ENCODE measurements at places on chromosomes 7 and 10.

GRCh38 chr7:30694774-30695721 is 12.8 kb upstream of the CRHR2 start:
- no peak for DNase-seq

DNA sequence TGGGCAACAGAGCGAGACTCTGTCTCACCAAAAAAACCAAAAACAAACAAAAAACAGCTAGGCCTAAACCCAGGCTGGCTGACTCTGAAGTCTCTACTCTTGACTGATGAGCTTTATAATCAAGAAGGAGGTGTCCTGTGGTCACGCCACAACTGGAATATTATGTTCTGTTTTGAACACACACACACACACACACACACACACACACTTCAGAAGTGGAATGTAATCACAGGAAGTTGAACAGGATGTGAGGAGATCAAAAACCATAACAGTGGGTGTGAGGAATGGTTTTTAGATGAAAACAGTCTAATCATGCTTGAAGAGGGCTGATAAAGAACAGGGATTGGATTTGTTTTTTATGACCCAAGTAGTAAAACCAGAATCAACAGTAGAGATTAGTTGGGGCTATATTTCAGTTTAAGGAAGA is 51.1 kb upstream of the IL6 start:
- no peak for DNase-seq

GRCh38 chr10:13706604-13707003 is 119.8 kb downstream of the PRPF18 start:
- no peak for DNase-seq

- no peak for DNase-seq
These were observed 53.6 kb downstream of the DLD start for GRCh38 chr7:107944411-107945169.

- no peak for DNase-seq
These were observed 723.6 kb downstream of the INHBA start for GRCh38 chr7:40979296-40979695.

DNA sequence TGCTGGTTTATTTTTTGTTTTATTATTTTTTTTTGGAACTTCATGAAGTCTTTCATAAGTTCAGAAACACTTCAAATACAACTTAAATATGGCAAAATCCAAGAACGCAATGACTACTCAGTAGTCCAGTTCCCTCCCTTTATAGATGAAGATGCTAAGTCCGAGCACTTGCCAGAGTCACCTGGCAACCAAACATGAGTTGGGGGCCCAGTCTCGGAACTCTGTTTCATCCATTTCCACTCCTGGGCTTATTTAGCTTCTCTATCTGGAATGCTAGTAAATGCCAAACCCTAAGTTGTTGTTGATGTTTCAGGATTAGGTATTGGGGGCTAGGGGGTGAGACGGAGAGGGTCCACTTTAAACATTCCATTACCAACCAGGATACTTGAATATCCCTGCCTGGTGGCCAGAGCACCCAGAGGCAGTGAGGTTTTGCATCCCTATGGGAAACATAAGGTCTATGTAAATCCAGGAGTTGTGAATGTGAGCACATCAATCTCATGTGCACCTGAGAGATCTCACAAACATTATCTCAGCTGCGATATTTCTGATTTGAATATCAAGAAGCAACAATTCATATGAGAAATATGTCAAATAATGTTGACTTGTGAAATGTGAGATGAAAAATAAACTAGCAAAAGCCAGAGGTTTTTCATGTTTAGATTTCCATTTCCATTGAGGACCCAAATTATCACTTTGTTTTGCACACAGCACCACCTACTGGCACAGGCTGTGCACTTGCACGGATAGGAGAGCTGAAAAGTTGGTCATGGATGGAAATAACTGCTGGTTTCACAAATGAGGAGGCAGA is 129.3 kb downstream of the PKD1L1 start:
- DNase-seq, result no peak

DNA sequence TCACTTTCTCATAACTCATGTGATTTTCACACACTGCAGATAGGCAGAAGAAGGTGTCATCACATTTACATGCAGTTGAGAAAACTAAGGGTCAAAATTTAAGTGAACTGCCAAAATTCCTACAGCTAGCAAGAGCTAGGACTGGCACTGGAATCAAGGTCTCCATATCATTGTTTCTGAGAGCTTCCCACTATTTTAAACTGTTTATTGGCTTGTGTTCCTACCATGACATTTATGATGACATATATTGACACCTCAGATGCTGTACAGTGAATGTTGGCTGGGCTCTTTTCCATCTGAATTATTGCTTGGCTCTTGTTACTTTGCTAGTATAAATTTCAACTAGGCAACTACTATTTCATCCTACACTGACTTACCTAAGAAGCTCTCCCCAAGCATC is 2.0 kb downstream of the THSD7A start:
- DNase-seq, result no peak

DNA sequence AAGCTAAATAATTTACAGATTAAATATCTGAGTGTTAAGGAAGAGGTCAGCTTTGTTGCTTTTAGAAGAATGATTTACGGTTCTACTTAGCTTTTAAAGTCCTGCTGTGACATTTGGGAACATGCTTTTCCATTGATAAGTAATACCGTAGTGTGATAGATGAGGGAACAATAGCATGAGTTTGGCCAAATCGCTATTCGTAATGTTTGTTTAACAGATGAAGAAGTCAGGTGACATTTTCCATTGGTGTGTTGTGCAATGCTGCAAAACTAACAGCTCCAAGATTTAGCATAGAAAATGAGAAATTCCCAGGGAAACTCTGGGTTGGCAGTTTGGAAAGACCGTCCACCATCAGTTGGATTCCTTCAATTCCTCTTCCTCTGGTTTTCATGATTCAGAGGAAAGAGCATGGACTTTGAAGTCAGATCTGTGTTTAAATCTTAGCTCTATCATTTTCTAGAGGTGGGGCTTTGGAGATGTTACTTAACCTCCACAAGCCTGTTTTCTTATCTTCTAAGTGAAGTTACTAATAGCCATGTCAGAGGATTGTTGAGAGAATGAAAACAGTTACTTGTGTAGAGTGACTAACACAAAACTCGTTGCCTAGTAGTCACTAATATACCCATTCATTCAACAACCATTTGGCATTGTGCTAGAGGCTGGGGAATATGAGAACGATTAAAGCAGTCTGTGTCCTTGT is 140.4 kb upstream of the BMPER start:
- no peak for DNase-seq

DNA sequence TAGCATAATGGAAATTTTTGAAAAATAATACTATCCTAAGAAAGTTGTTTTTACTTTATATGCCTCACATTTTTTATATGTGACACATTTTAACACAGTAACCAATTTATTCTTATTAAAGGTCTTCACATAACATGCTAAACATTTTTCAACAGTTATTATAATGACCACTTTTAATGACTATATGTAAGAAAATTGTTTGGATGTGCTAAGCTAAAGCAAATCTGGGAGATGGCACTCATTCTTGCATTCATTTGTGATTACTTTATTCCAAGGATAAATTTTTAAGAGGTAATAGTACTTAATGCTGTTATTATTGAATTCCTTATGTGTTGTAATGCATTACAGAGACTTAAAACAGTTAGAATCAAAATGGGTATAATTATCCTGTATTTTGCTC is 88.1 kb downstream of the ANKIB1 start:
- DNase-seq, result no peak

DNA sequence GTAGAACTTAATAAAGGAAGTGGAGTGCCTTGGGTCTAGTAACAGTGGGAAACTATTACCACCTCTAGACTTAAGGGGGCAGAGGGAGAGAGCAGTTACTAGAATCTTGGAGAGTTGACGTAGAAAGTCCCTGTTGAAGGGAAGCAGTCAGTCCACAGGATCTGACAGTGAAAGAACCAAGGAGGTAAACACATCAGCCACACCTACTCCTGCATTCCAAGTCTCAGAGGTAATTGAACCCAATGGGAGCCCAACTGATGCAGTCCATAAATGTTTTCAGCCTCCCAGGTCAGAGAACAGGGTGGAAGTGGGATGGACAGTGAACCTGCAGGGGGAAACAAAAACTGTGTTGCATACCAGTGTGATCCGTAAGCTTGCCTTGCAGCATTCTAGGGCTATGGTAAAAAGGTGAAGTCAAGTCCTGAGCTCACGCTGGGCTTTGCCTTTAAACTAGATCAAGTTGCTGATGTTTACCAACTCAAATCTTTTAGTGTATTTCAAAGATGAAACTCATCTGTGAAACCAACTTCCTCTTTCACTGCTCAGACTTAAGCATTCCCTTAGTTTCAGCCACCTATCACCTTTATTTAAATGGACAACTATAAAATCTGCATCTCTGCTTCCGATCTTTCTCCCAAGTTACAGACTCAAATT is 57.2 kb downstream of the SLC16A12 start:
- DNase-seq, result no peak

DNA sequence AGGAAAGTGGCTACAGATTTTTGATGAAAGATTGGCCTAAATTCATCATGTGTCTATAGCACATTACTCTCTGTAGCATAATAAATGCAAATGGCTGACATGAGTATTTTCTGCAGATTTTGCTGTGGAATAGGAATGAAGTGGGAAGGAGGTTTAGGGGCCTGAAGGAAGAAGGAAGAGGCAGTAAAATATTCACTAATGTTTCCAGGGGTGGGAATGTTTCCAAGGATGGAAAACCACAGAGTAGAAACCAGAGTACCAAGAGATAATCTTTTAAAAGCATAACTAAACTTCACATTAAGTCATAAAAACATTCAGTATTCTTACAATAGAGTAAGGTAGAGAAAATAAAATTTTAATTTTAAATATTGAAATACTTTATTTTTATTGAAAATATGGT is 267.8 kb downstream of the BICC1 start:
- DNase-seq, result no peak

GRCh38 chr10:88070080-88070880 is 206.9 kb downstream of the PTEN start:
- DNase-seq, result no peak

- no peak for DNase-seq
These were observed 150.8 kb downstream of the GRK5 start for GRCh38 chr10:119358152-119358512.

All from T follicular helper cell (primary cell).